ENCODE measurements at places on chromosomes 7 and 10. TPM values are rescaled to one million over a fixed set of nuclear protein-coding genes. Genes with fewer than 3 reads are reported as not detected.
A peak's percentile ranks its signal among the peaks of the same experiment; 100 is the strongest.

PRKCQ gene
- total RNA-seq, result 0.26 TPM

- H3K4me3 ChIP-seq, result no peak overlapping the region
- H3K27ac ChIP-seq, result no peak overlapping the region
- no peaks in the 10 kb centered on the region for H3K27me3 ChIP-seq
- H3K36me3 ChIP-seq, result no peaks in the 10 kb centered on the region
Measured at GRCh38 chr10:103791858-103792257, 63.5 kb downstream of the SH3PXD2A start.

GRCh38 chr7:45118292-45118691 is 6.8 kb upstream of the TBRG4 start:
- H3K4me1 ChIP-seq, result no peaks in the 10 kb centered on the region
- H3K27me3 ChIP-seq, result peaks cover 7% of the 10 kb centered on the region
- no peak for DNase-seq
- no peaks in the 10 kb centered on the region for H3K36me3 ChIP-seq

OR2A14 gene
- not detected for total RNA-seq

DNA sequence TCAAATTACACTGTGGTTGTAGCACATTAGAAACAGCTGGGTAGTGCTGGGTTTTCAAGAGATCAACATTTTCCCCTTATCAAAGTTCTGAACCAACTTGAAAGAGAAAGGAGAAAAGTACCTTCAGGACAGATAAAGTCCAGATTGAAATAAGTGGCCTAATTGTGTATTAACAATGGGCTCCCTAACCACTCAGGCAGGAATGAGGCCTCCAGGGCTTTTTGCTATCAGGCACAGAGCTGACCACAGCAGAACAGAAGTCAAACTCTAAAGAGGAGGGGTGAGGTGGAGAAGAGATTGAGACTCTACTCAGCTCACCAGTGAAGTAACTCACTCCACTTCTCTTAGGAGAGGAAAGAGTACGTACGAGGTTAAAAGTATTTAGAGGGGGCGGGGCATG is 394.1 kb upstream of the PHF14 start:
- H3K4me1 ChIP-seq, result no peaks in the 10 kb centered on the region
- H3K27ac ChIP-seq, result no peak overlapping the region
- no peak overlapping the region for H3K4me3 ChIP-seq
- DNase-seq, result no peak
- no peaks in the 10 kb centered on the region for H3K36me3 ChIP-seq

SLC39A12 gene
- not detected for total RNA-seq

PDE6C gene
- total RNA-seq, result not detected

- no peak overlapping the region for H3K27ac ChIP-seq
- H3K27me3 ChIP-seq, result peaks cover 7% of the 10 kb centered on the region
- DNase-seq, result peak; percentile 55
Measured at GRCh38 chr10:93999401-93999851, 5.7 kb downstream of the PLCE1 start.

PKD1L1 gene
- under 0.01 TPM for total RNA-seq

All from fibroblast of lung (primary cell).